ENCODE measurements at places on chromosomes 4 and X. TPM values are rescaled to one million over a fixed set of nuclear protein-coding genes. Genes with fewer than 3 reads are reported as not detected.

PPEF2 gene
- not detected for polyA plus RNA-seq

MOSPD2 gene
- 15.4 TPM for polyA plus RNA-seq

TMEM35A gene
- 8.1 TPM for polyA plus RNA-seq

PALLD gene
- polyA plus RNA-seq, result 183 TPM

DCAF8L1 gene
- not detected for polyA plus RNA-seq

ATP6AP2 gene
- polyA plus RNA-seq, result 191 TPM

DOK7 gene
- 2.8 TPM for polyA plus RNA-seq

KLHL2 gene
- polyA plus RNA-seq, result 16.4 TPM

PCGF3 gene
- polyA plus RNA-seq, result 60.9 TPM

CXCL10 gene
- 3.6 TPM for polyA plus RNA-seq

ANK2 gene
- polyA plus RNA-seq, result 70.2 TPM

IBSP gene
- polyA plus RNA-seq, result not detected

IDH3G gene
- 87.3 TPM for polyA plus RNA-seq

HAND2 gene
- not detected for polyA plus RNA-seq

CCSER1 gene
- polyA plus RNA-seq, result 22.5 TPM

MAGEA3 gene
- polyA plus RNA-seq, result not detected

DOCK11 gene
- polyA plus RNA-seq, result 19.4 TPM

GPR173 gene
- polyA plus RNA-seq, result 28.1 TPM

Measured in renal pelvis (tissue), 12 donors.